ENCODE measurements at places on chromosomes 5 and 9. TPM values are rescaled to one million over a fixed set of nuclear protein-coding genes. Genes with fewer than 3 reads are reported as not detected.
A peak's percentile ranks its signal among the peaks of the same experiment; 100 is the strongest.

- DNase-seq: peak; percentile 92
These were observed 3.2 kb downstream of the RAB24 start for GRCh38 chr5:177300236-177300880.

DNA sequence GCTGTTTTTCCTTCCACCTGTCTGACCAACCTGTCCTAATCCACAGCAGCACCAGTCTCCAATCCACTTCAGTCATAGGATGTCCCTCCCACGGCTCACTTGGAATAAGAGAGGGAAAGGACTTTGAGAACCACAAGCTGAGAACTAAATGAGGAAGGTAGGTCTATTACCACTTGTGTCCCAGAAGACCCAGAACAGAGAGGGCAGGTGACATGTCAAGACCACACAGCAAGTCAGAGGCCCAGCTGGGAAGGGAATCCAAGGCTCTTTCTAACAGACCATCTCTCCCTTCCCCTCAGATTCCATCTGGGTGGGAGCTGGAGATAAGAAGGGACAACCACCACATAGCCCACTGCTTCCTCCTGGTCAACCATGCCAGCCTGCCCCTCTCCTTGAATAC is 14.6 kb downstream of the ANXA6 start:
- no peak for DNase-seq

GRCh38 chr9:134791009-134791408 is 89.6 kb upstream of the FCN2 start:
- DNase-seq: no peak

DNA sequence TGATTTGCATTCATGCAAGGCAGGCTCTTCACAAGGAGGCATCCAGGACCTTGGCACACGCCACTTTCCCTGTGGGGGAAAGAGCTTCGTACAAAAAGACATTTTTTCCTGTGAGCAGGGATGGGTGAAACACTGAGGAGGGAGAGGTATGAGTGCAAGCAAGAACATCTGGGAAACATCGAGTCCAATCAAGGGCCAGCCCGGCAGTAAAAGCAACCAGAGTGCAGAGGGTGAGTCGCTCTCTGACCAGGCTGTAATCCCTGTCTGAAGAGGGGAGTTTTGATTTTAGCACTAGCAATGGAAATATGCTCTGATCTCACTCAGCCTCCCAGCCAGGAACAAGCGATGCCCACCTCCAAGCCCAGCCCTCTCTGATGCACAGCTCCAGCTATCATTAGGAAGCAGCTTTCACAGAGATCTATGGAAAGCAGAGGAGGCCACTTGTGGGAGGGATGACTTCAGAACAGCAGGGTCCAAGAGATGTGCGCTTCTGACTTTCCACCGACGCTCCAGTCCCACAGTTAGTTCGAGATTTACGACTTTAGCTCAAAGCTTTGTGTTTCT is 211.0 kb upstream of the ADAMTS16 start:
- DNase-seq: no peak

DNA sequence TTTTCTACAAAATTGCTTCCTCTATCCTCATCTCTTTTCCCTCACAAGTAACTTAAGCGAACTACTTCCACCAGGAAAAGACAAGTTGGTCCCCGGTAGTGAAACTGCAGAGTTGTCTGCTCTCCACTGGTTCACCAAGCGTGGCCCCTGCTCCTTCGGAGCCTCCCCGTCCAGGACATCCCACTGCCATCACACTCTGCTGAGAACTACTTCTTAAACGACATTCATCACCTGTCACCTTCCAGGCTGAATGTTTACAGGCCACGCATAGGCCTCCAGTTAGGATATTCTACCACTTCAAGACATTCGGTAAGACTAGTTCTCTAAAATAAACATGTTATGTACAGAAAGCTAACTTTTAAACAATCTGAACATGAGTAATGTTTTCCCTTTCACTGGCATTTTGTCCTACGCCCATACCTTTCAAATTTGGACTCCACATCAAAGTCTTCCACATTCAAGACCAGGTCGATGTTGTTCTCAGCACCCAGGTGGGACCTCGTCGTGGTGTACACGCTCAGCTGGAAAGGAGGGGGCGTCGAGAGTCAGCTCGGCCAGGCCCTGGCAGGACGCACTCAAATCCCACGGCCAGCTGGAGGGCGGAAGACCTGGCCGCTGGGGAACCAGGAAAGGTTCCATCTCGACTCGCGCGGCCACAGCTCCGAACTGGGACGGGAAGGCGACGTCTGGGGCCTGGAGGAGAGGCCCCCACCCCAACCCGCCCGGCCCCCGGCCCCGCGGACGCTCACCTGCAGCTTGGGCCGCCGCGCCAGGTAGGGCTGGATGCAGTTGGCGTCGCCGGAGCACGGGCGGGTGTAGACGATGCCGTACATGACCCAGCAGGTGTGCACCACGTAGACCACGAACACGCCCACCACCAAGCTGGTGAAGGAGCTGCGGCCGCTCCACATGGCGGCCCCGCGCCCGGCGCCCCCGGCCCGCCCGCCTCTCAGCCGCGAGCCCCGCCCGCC is 683 bp downstream of the CLPTM1L start:
- DNase-seq: peak; percentile 75

- no peak for DNase-seq
These were observed 121.9 kb downstream of the CDH18 start for GRCh38 chr5:19866090-19866450.

- no peak for DNase-seq
These were observed 208.3 kb downstream of the MCTP1 start for GRCh38 chr5:95076395-95077185.

GRCh38 chr5:17276445-17276844 is 59.0 kb downstream of the BASP1 start:
- no peak for DNase-seq

- no peak for DNase-seq
These were observed 48.9 kb downstream of the BOD1 start for GRCh38 chr5:173567548-173567947.

DNA sequence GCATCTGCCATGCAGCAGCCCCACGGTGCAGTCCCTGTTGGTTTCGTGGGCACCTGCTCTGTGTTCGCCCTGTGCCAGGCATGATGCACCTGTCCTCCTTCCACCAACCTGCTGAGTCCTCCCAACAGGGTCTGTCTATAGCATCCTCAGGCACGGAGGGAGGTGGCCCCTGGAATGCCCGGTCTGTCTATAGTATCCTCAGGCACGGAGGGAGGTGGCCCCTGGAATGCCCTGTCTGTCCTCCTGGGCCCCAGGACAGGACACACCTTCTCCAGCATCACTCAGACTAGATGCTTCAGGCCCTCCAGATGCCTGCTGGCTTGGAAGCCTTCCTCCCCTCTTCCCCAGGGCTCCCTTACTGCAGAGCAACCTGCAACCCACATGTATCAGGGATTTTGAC is 9.9 kb upstream of the PHYHD1 start:
- DNase-seq: no peak

ADAMTS6 gene
- 0.89 TPM for total RNA-seq

PCDHB16 gene
- not detected for total RNA-seq

ALDH7A1 gene
- 1.9 TPM for total RNA-seq

Measured in activated CD4-positive, alpha-beta T cell treated with anti-CD3 and anti-CD28 coated beads, Interleukin-2, amount 10 ng/mL, durations not matched to agents 24 days and 14 days (primary cell).